ENCODE measurements at places on chromosomes 11 and 22.

- no peak for DNase-seq
These were observed 37.9 kb downstream of the DUSP8 start for GRCh38 chr11:1534171-1534570.

GRCh38 chr11:44752713-44753112 is 26.0 kb downstream of the TSPAN18 start:
- DNase-seq: no peak

DNA sequence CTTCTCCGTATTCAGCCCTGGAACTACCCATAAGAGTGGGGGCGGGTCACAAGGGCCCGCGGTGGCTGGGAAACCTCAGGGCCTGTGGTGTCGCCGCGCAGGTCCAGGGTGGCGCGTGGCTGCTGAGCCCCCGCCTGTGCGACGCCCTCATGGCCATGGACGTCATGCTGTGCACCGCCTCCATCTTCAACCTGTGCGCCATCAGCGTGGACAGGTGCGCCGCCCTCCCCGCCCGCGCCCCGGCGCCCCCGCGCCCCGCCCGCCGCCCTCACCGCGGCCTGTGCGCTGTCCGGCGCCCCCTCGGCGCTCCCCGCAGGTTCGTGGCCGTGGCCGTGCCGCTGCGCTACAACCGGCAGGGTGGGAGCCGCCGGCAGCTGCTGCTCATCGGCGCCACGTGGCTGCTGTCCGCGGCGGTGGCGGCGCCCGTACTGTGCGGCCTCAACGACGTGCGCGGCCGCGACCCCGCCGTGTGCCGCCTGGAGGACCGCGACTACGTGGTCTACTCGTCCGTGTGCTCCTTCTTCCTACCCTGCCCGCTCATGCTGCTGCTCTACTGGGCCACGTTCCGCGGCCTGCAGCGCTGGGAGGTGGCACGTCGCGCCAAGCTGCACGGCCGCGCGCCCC is 2.4 kb downstream of the DRD4 start:
- no peak for DNase-seq

DNA sequence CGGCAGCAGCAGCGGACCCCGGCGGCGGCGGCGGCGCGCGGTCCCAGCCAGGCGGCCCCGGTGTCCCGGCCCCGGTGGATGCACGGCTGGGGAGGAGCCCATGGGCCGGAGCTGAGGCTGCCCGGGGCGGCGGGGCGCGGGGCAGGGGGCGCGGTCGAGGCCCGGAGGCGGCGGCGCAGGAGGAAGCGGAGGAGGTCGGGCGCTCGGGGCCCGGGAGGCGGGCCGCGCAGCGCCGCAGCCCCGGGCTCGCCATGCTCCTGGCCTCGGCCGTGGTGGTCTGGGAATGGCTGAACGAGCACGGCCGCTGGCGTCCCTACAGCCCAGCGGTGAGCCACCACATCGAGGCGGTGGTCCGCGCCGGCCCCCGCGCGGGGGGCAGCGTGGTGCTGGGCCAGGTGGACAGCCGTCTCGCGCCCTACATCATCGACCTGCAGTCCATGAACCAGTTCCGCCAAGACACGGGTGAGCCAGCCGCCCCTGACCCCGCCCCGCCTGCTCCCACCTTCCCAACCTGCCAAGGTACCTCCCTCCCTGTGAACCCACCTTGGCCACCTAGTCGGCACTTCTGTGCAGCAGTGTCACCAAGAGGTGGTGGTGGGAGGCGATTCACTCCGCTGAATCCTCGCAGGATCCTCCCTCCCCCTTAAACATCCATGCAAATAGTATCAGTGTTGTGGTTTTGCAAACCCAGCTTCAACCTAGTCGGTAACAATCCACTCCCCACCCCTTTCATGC is 580 bp downstream of the DTX4 start:
- no peak for DNase-seq

DNA sequence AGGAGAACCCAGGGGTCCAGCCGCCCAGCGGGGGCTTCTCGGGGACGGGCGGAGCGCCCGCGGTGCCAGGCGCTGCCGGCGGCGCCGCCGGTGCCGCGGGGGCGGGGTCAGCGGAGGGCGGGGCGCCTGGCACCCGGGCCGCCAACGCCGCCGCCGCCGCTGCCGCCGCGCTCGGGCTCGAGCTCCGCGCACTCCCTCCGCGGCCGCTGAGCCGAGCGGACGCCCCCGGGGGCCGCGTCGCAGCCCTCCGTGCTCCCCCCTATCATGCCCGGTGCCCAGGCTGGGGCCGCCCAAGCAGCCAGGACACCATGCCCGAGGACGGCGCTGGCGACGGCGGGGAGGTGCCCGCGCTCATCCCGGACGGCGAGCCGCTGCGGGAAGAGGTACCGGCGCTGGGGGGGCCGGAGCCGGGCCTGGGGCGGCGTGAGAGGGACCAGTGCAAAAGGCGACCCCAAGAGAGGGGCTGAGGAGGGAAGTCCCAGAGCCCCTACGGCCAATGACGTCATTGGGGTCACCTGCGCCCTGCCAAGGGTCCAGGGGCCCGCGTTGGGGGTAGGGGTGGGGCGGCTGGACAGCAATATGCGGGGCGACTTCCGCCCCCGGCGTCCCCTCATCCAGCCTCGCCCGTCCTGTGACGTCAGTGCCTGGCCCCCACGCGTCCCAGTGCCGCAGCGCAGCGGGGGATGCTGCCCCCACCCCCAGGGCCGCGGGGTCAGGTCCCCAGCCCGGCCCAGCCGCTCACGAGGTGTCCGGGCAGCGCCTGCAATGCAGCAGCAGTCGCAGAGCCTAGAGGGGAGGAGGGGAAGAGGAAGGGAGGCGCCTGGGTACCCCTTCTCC is at the start of gene TMEM151A:
TMEM151A (plus strand) TSS at position 189 of the 837 bp plus-strand sequence; CDS start at position 309, 120 bp downstream.
- no peak for DNase-seq

DNA sequence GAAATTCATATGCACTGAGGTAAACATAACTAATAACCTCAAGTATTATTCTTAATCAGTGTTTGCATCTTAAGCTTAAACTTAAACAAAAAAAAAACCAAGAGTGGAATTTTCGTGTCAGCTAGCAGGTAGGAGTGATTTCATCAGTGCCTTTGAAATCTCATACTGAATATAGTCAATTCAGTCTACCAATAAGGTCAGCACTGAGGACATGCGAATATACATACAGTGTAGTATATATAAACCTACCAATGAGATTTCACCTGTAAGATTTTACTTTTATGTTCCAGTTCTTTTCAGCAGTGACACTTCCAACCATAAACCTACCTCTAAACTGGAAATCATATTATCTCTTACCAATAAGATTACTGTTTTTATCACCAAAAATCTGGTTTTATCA is 27.0 kb downstream of the SAAL1 start:
- no peak for DNase-seq

- DNase-seq: no peak
These were observed 90.5 kb upstream of the ALX4 start for GRCh38 chr11:44400431-44400830.

- DNase-seq: no peak
These were observed 14.5 kb downstream of the DCHS1 start for GRCh38 chr11:6640985-6641701.

DNA sequence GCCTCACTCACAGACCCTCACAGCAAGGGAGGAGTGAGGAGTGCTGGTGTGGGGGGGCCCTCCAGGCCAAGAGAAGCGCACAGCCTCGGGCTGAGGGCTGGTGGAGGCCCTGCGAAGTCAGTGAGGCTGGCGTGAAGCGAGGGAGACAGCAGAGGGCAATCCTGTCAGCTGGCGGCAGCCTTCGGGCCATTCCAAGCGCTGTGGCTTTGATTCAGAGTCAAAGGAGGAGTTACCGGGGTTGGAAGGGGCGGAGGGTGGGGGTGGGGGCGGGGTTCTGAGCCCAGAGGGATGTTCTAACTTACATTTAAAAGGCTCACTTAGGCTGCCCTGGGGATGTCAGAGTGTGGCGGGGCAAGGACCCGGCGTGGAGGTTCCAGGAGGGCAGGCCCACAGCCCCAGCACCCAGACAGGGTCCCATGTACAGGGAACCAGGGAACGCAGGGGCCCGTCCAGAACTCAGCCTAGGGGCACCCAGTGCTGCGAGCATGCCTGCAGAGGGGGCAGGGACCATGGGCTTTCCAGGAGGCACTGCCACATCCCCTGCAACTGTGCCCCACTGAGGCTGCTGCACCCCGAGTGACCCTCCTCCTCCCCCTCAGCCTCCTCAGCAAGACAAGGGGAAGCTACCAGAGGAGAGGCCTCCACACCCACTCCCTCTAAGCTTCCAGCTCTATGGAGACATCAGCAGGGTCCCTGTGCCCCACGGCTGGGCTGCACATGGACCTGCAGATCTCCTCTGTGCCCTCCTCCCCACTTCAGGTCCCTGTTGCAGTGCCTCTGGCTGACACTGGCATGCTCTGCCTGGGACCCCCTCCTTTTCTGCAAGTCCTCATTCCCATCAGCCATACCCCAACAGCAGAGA is 39.7 kb upstream of the TTLL12 start:
- peak; percentile 73 for DNase-seq

- DNase-seq: no peak
These were observed 113.9 kb downstream of the CCDC81 start for GRCh38 chr11:86488553-86488952.

- no peak for DNase-seq
These were observed 486 bp downstream of the NAP1L4 start for GRCh38 chr11:2991452-2992233.

- DNase-seq: no peak
These were observed at the start of gene SCARF2 for GRCh38 chr22:20437613-20438426. SCARF2 (minus strand) TSS chr22:20437825; CDS start chr22:20437754, 71 bp downstream.

GRCh38 chr11:26551186-26551801 is 20.8 kb downstream of the MUC15 start:
- DNase-seq: no peak

GRCh38 chr11:62150887-62151736 is 27.3 kb downstream of the INCENP start:
- DNase-seq: no peak

GRCh38 chr22:17742527-17742902 is 31.8 kb downstream of the BID start:
- DNase-seq: peak; percentile 82

DNA sequence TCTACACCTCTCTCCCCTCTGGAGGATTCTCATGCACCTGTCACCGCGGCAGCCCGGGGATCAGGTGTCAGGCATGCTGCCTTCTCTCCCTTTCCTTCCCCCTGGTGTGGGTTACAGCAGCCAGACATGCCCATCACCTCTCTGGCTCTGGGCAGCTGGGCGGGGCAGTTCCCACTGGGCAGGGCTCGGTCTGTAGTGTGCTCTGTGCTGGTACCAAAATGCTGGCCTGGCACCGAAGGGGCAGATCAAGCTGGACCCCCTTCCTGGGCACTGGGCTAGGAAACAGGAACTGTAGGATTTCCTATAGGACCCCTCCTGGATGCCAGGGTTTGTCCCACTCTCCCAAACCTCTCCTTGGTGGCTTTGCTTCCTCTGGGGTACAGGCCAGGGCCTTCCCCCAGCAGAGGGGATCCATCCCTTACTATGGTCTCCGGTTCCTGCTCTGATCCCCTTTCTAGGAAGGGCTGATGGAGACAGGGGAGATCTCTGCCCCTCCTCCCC is 821 bp downstream of the GAL3ST1 start:
- DNase-seq: no peak

DNA sequence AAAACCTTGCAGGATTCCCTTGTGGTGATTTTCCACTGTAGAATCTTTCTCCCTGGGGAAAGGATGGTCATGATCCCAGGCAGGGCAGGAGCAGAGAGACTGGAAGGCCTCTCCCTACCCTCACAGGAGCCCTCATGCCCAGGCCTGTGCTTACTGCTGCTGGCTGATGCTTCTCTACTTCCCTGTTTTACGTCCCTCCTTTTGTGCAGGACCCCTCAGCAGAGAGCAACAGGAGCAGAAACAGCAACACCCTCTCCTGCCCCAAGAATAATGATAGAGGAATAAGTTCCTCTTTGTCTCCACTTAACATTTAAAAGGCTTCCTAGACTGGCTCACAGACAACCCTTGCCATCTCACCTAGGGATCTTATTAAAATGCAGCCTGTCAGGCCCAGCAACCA is 3.6 kb downstream of the ISX start:
- no peak for DNase-seq

DNA sequence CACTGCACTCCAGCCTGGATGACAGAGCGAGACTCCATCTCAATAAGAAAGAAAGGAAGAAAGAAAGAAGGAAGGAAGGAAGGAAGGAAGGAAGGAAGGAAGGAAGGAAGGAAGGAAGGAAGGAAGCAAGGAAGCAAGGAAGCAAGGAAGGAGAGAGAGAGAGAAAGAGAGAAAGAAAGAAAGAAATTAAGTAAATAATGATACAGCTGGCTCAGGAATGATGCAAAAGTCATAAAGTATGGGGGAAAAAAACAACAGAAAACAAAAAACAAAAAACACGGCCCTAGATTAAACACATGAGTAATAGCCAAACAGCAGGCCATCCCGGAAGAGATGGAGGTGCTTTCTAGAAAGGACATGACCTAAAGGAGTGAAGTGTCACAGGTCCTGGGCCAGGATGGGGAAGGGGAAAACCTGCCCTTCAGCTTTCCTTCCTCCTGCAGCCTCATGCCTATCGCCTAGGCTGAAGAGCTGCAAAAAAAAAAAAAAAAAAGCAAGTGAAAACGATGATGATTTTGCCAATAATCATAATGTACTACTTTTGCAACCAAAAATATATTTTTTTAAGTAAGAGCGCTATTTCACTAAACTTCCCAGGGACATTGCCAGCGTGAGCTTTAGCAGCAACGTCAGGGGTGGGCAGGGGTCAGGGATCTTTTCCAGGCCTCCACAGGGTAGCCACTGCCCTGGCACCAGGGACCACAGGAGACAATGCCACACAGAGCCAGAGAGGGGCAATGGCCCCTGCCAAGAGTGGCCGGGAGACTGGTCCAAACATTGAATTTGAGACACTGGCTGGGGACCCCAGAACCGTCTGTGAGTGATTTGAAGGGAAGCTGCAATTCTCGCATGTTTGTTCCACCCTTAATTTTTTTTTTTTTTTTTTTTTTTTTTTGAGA is 28.2 kb upstream of the TMPRSS4 start:
- no peak for DNase-seq

DNA sequence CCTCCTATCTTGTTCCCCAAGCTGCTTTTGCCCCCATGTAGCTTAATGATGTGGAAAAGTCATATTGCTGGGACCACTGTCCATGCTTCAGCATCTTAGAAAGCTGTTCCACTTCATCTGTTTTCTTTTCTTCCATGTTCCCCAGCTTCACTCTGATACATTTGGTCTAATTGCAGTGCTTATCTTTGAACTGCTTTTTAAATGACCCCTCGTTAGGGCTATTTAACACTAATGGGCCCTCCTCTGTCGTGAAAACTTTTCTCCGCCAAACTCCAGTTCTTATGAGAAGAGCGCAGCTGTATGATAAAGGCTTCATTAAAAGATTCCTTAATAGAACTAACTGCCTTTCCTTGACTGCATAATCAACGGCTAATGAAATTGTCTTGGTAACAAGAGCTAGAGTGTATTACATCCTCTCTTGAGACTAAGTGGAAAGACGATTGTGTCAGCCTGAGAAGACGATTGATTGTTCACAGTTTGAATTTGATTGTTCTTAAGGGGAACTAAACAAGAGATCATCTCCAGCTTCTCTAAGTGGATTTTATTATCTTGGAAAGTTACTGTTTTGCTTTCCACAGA is 165.0 kb upstream of the MTNR1B start:
- DNase-seq: no peak

- no peak for DNase-seq
These were observed 21.7 kb downstream of the KCNJ1 start for GRCh38 chr11:128845334-128845780.

DNA sequence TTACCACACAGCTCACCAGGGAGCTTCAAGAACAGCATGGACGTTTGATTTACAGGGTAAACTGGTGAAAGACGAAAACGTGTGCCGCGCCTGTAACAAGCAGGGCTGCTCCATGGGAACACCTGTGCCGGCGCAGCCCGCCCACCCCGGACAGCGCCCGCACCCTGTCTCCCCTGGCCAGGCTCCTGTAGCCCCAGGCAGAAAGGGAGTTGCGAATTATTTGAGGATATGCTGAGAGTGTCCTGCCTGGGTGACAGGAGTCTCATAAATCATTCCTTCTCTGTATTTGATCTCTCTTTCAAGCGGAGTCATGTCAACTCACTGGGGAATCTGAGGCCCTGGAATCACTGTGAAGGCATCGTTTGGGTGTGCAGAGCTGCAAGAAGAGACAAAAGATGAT is 804.3 kb downstream of the OPCML start:
- no peak for DNase-seq

Measured in iPS DF 6.9 (cell line).